ENCODE measurements at places on chromosomes 3 and 15. TPM values are rescaled to one million over a fixed set of nuclear protein-coding genes. Genes with fewer than 3 reads are reported as not detected.

DNA sequence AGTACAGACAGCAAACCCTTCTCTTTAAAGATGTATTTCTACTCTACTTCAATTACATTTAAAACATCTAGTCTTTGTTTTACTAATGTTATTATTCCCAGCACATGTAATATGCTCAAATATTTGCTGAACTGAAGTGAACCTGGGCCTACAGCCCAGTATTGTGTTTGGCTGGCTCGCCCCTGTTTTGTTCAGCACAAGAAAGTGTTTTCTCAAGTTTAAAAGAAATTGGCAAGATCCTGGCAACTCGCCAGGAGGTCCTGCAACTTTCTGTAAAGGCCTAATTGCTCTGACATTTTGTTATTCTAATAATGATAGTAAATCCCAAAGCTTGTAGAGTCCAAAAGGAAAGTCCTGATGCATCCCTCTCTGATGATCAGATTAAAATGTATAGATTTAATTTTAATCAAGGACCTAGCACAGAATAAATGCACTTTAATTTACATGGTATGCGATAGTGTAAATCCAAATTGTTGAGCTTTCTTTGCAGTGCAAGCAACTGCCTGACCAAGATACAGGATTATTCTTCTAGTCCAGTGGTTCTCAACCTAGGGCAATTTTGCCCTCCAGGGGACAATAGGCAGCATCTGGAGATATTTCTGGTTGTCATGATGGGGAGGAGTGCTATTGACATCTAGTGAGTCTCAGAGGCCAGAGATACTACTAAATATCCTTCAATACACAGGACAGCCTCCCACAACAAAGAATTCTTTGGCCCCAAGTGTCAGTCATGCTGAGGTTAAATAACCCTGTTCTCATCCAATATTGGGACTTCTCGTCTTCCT, 35.7 kb upstream of the TMOD3 start:
- H3K36me3 ChIP-seq, result no peaks in the 10 kb centered on the region
- no peak overlapping the region for H3K27ac ChIP-seq
- H3K4me3 ChIP-seq, result no peak overlapping the region

- no peaks in the 10 kb centered on the region for H3K4me1 ChIP-seq
- H3K36me3 ChIP-seq, result no peaks in the 10 kb centered on the region
- no peak overlapping the region for H3K27ac ChIP-seq
- no peaks in the 10 kb centered on the region for H3K27me3 ChIP-seq
- no peak for DNase-seq
These were observed 69.1 kb upstream of the XCR1 start for GRCh38 chr3:46096336-46096735.

DNA sequence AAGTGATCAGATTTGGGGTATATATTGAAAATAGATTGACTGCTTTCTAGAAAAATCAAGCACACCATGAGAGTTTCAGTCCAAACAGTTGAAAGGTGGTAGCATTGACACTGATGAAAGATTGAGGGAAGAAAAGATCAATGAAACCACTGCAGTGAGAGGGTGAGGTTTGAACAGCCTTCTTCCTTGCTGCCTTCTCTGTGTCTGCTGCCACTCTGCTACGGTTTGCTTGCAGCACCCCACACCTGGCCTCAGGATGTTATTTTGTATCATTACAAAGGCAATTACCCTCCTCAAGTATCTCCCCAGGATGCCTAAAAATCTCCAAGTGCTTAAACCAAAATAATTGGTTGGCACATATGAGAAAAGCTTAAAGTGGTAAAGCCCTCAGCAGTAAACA, 683.6 kb upstream of the ARPP21 start:
- H3K27me3 ChIP-seq, result no peaks in the 10 kb centered on the region
- H3K4me3 ChIP-seq, result no peak overlapping the region
- no peaks in the 10 kb centered on the region for H3K4me1 ChIP-seq
- H3K36me3 ChIP-seq, result no peaks in the 10 kb centered on the region

- no peaks in the 10 kb centered on the region for H3K36me3 ChIP-seq
- H3K4me3 ChIP-seq, result no peak overlapping the region
- H3K27ac ChIP-seq, result no peak overlapping the region
- no peaks in the 10 kb centered on the region for H3K4me1 ChIP-seq
These were observed 18.4 kb downstream of the ZBTB38 start for GRCh38 chr3:141386611-141387111.

DNA sequence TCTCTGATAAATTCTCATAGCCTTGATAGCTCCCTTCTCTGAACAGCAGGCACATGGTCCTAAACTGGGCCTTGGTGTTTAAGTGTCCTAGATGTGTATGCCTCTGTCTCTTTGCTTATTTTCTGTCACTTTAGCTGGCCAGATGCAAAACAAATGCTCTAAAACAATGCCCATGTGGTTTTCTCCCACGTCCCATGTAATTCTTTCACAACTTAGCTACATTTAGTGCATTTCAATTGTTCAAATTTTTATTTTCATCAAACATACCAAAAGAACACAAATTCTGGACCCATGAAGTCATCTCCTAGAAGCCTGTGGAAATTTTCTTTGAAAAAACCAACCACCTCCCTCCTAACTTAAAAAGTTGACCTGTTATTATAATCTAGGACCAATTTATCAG, 491.3 kb upstream of the AGTR1 start:
- no peaks in the 10 kb centered on the region for H3K27me3 ChIP-seq
- H3K27ac ChIP-seq, result no peak overlapping the region
- H3K36me3 ChIP-seq, result no peaks in the 10 kb centered on the region
- H3K4me3 ChIP-seq, result no peak overlapping the region

DNA sequence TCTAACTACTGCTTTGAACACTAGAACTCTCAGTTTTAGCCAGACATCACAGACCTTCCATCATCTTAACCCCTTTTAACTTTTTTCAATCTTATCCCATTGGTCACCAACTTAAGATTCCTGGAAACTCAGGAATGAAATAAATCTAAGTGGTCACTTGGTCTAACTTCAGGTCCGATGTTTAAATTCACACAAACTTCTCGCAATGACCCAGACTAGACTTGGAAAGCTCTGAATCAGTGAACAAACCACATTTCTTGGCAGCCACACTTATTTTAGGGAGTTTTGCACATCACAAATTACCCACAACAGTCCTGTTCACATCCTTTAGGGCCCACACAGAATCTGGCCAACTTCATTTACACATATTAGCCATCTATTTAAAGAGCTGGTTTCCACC, 118.9 kb downstream of the MAGI1 start:
- no peaks in the 10 kb centered on the region for H3K36me3 ChIP-seq
- H3K4me1 ChIP-seq, result no peaks in the 10 kb centered on the region
- no peaks in the 10 kb centered on the region for H3K27me3 ChIP-seq
- H3K4me3 ChIP-seq, result no peak overlapping the region
- no peak for DNase-seq
- H3K27ac ChIP-seq, result no peak overlapping the region

DNA sequence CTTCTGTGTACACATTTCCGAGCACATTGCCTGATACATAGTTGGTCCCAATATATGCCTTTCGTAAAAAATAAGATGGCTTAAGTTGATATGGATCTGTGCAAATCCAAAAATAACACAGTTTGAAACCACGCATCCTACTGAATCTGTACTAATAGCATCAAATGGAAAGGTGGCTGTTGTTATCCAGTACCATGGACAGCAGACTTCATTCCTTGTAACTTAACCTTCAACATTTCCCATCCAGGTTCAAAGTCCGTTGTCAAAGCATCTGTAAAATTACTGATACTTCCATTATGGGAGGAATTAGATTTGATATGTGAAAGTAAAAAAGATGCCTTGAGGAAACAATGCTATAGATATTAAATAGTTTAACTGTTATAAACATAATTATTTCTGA, 65.5 kb upstream of the C3orf49 start:
- H3K27me3 ChIP-seq, result no peaks in the 10 kb centered on the region
- H3K27ac ChIP-seq, result no peak overlapping the region
- no peak overlapping the region for H3K4me3 ChIP-seq

GRCh38 chr3:64932666-64933342, 245.0 kb upstream of the ADAMTS9 start:
- no peak overlapping the region for H3K27ac ChIP-seq
- H3K27me3 ChIP-seq, result no peaks in the 10 kb centered on the region
- no peaks in the 10 kb centered on the region for H3K36me3 ChIP-seq
- no peak overlapping the region for H3K4me3 ChIP-seq

DNA sequence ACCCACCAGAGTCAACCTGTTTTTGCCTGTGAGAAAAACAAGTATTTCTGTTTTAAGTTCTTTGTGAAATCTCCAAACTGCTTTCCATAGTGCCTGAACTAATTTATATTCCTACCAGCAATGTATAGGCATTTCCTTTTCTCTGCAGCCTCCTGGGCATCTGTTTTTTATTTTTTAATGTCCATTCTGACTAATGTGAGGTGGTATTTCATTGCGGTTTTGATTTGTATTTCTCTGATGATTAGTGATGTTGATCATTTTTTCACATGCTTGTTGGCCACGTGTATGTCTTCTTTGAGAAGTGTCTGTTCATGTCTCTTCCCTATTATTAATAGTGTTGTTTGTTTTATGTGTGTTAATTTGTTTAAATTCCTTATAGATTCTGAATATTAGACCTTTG, 820.5 kb downstream of the MCTP2 start:
- H3K27me3 ChIP-seq, result no peaks in the 10 kb centered on the region
- no peak for DNase-seq
- no peak overlapping the region for H3K27ac ChIP-seq
- H3K4me1 ChIP-seq, result no peaks in the 10 kb centered on the region
- H3K36me3 ChIP-seq, result no peaks in the 10 kb centered on the region

GRCh38 chr3:184690192-184690883, 21.5 kb downstream of the MAGEF1 start:
- H3K27me3 ChIP-seq, result no peaks in the 10 kb centered on the region
- H3K4me3 ChIP-seq, result no peak overlapping the region
- DNase-seq, result no peak
- H3K36me3 ChIP-seq, result no peaks in the 10 kb centered on the region
- H3K4me1 ChIP-seq, result no peaks in the 10 kb centered on the region
- H3K27ac ChIP-seq, result no peak overlapping the region

The GABRG3 gene
- total RNA-seq, result not detected

The COL6A5 gene
- total RNA-seq, result not detected

The PLSCR2 gene
- total RNA-seq, result 1.0 TPM

Measured in aorta (tissue), 5 donors.